Activated T-helper 1 cell treated with anti-CD3 and anti-CD28 coated beads, Interleukin-12 subunit alpha, Interleukin-12 subunit beta, Interleukin-2, Interleukin-4 antibody, amounts not matched to agents 30 ng/mL and 10 ng/mL and 1 ng/mL, durations not matched to agents 14 hours and 24 hours and 36 hours (primary cell): ENCODE measurements at places on chromosomes 11 and 22. TPM values are rescaled to one million over a fixed set of nuclear protein-coding genes. Genes with fewer than 3 reads are reported as not detected.

- peak; percentile 21 for DNase-seq
Measured at GRCh38 chr22:42300259-42301076, 30.0 kb upstream of the TCF20 start.

MYOD1 gene
- not detected in 2 replicates for total RNA-seq

DNA sequence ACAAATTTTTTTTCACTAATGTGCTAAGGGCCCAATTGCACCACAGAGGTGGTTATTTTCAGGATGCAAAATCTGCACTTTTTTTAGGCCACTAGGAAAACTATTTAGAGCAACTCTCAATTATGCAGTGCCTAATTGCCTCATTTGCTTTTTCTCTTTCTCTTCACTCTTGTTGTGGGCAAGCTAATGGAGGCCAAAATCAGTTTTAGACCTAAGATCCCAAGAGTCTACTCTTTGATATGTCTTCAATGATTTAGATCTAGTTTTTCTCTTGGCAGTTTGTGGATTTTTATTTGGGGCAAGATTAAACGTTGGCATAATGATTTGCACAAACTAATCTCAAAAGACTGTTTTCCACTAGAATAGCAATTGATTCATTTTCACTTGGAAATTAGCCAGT, 1996.9 kb downstream of the LRRC4C start:
- DNase-seq, result no peak

- no peak for DNase-seq
Measured at GRCh38 chr11:76313271-76313670, 67.7 kb downstream of the THAP12 start.
